ENCODE measurements at places on chromosomes 3 and 15. TPM values are rescaled to one million over a fixed set of nuclear protein-coding genes. Genes with fewer than 3 reads are reported as not detected.
A peak's percentile ranks its signal among the peaks of the same experiment; 100 is the strongest.

DNA sequence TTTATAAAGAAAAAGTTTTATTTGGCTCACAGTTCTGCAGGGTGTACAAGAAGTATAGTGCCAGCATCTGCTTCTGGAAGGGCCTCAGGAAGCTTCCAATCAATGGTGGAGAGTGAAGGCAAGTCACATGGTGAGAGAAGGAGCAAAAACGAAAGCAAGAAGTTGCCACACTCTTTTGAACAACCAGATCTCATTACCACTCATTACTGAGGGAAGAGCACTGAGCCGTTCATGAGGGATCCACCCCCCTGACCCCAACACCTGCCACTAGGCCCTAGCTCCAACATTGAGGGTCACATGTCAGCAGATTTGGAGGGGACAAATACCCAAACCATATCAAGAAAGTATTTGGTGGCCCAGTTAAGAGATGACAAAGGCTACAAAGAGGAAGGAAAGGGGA lies 239.3 kb upstream of the UBE2E1 start:
- no peak overlapping the region for H3K27ac ChIP-seq
- H3K36me3 ChIP-seq = no peaks in the 10 kb centered on the region
- DNase-seq = no peak
- no peaks in the 10 kb centered on the region for H3K4me1 ChIP-seq
- no peak overlapping the region for H3K4me3 ChIP-seq
- no peaks in the 10 kb centered on the region for H3K27me3 ChIP-seq

GRCh38 chr3:132556508-132557159 lies 40.4 kb upstream of the ACKR4 start:
- no peak for DNase-seq
- H3K27me3 ChIP-seq = no peaks in the 10 kb centered on the region
- H3K4me1 ChIP-seq = no peaks in the 10 kb centered on the region
- no peak overlapping the region for H3K4me3 ChIP-seq

The PLSCR2 gene
- 1.4 TPM for total RNA-seq

DNA sequence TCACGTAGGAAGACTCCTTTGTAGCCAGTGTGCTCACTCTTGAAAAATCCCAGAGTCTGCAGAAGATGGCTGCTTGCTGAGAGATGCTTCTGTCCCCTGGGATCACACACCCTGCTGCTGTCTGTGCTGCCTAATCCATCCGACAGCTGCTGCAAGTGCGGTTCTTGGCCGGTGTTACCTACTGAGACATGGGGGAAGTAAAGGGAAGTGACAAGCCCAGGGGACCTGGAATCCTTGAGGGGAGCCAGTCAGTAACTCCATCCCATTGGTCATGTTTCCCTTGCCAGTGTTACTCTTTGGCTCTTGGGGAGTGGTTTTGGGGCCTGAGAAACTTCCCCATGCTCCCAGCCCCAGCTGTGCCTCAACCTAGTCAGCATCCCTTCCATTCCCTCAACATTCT lies 8.3 kb upstream of the CPNE9 start:
- H3K27ac ChIP-seq = no peak overlapping the region
- H3K4me1 ChIP-seq = no peaks in the 10 kb centered on the region
- no peaks in the 10 kb centered on the region for H3K27me3 ChIP-seq
- no peak overlapping the region for H3K4me3 ChIP-seq
- DNase-seq = no peak

The CAND2 gene
- total RNA-seq = 7.1 TPM

The GRAMD1C gene
- total RNA-seq = 21.0 TPM

The COMMD2 gene
- total RNA-seq = 43.4 TPM

- DNase-seq = no peak
- no peak overlapping the region for H3K4me3 ChIP-seq
- H3K27ac ChIP-seq = no peak overlapping the region
Observed at GRCh38 chr3:34387826-34388564, 589.6 kb downstream of the PDCD6IP start.

The PLAAT1 gene
- 0.72 TPM for total RNA-seq

- H3K4me1 ChIP-seq = peaks cover 5% of the 10 kb centered on the region
- no peaks in the 10 kb centered on the region for H3K27me3 ChIP-seq
- H3K36me3 ChIP-seq = no peaks in the 10 kb centered on the region
- H3K4me3 ChIP-seq = peak overlapping the region; percentile 30
- H3K27ac ChIP-seq = no peak overlapping the region
- DNase-seq = peak; percentile 55
Observed at GRCh38 chr3:190048932-190049441, 71.7 kb downstream of the P3H2 start.

The TRPM1 gene
- total RNA-seq = not detected

GRCh38 chr15:90812958-90813265 lies 55.5 kb upstream of the FURIN start:
- DNase-seq = no peak
- H3K4me3 ChIP-seq = no peak overlapping the region
- no peak overlapping the region for H3K27ac ChIP-seq
- H3K36me3 ChIP-seq = no peaks in the 10 kb centered on the region

GRCh38 chr15:98745179-98745578 lies 96.8 kb downstream of the IGF1R start:
- H3K27me3 ChIP-seq = no peaks in the 10 kb centered on the region
- no peak overlapping the region for H3K4me3 ChIP-seq
- DNase-seq = no peak
- no peak overlapping the region for H3K27ac ChIP-seq

GRCh38 chr3:155512867-155513261 lies 219.4 kb upstream of the STRIT1 start:
- H3K27ac ChIP-seq = no peak overlapping the region
- H3K4me1 ChIP-seq = no peaks in the 10 kb centered on the region
- no peak for DNase-seq
- no peak overlapping the region for H3K4me3 ChIP-seq
- no peaks in the 10 kb centered on the region for H3K36me3 ChIP-seq

DNA sequence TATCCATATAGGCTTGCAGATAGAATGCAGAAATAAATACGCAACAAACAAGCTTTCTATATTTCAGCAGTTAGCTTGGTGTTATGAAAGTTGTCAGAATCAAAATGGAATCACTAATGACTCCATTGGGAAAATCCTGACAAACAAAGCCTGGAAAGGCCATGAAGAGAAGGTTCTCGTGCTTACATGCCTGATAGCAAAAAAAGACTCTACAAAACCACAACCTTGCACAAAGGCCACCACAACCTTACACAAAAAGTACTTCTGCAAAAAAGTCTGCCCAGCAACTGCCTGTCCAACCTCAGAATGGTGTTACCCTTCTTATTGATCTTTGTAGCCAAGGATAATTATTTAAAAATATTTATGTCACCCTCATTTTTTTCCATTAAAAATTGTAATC lies 14.4 kb upstream of the PLSCR1 start:
- DNase-seq = no peak
- no peaks in the 10 kb centered on the region for H3K4me1 ChIP-seq
- H3K36me3 ChIP-seq = no peaks in the 10 kb centered on the region
- no peak overlapping the region for H3K4me3 ChIP-seq
- no peaks in the 10 kb centered on the region for H3K27me3 ChIP-seq

DNA sequence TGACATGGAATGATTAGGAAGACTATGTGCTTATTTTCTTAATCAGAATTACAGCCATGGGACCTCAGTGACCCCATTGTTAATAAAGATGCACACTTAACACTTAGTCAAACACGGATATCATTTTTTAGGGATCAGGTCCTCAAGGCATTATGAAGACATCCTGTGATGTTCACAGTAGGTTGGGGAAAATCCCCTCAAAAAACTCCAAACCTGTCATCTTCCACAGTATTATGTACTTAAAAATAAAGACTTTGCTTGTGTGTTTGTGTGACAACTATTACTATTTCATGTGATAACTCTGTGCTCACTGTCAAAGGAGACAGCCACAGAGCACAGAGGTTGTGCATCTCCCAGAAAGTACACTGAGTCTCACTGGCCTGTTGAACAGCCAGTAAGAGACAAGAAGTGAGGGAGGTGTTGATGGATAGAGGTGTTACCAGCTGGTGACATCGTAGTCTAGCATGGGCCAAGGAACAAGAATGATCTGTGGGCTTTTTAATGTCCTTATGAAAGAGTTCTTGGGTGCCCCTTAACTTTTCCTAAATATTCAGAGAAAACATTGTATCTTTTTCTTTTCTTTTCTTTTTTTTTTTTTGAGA lies 18.0 kb downstream of the CHST2 start:
- H3K27me3 ChIP-seq = no peaks in the 10 kb centered on the region
- H3K4me3 ChIP-seq = no peak overlapping the region
- DNase-seq = no peak

The CCDC39 gene
- 0.60 TPM for total RNA-seq

DNA sequence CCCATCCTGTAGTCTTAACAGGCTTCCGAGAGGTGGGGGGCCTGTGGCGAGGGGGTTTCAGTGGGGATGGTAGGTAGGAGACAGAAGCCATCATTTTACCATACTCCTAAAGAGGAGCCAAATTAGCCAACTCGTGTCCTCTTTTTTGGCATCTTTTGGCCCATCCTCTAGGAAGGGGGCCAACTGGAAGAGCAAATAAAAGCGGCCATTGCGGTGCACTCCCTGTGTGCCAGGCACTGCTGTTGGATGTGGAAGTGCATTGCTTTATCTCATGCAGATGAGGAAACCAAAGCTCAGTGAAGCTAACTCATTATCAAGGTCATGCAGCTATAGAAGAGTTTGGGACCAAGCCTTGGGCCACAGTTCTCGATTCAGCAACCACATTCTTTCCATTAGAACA lies 6.1 kb downstream of the SEMA4B start:
- DNase-seq = no peak
- no peaks in the 10 kb centered on the region for H3K27me3 ChIP-seq
- peaks cover 4% of the 10 kb centered on the region for H3K36me3 ChIP-seq
- no peaks in the 10 kb centered on the region for H3K4me1 ChIP-seq
- no peak overlapping the region for H3K27ac ChIP-seq

DNA sequence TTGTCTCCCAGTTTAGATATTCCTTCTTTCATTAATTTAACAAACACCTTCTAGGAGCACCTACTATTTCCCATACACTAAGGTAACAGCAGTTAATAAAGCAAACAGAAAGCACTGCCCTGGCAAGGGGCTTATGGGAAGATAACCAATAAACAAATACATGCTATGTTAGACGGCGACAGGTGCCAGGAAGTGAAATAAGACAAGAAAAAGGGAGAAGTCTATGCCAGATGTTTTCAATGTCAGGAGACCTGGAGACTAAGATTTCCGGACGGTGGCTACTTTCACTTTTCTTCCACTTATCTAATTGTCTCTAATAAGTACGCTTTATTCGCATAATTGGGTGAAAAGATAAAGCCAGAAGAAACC lies 32.5 kb upstream of the ZNF445 start:
- peak overlapping the region; percentile 90 for H3K4me3 ChIP-seq
- peak; percentile 57 for DNase-seq
- H3K4me1 ChIP-seq = no peaks in the 10 kb centered on the region
- no peaks in the 10 kb centered on the region for H3K36me3 ChIP-seq
- no peaks in the 10 kb centered on the region for H3K27me3 ChIP-seq

GRCh38 chr3:52227766-52228165 lies 2.3 kb upstream of the TLR9 start:
- no peak for DNase-seq
- H3K27ac ChIP-seq = no peak overlapping the region
- no peaks in the 10 kb centered on the region for H3K4me1 ChIP-seq
- H3K27me3 ChIP-seq = no peaks in the 10 kb centered on the region
- H3K4me3 ChIP-seq = no peak overlapping the region

The KBTBD13 gene
- 0.06 TPM for total RNA-seq

- H3K4me3 ChIP-seq = no peak overlapping the region
- DNase-seq = no peak
- H3K27ac ChIP-seq = no peak overlapping the region
- peaks cover 25% of the 10 kb centered on the region for H3K4me1 ChIP-seq
Observed at GRCh38 chr15:64466408-64467141, 6.2 kb downstream of the ZNF609 start.

The ZNF35 gene
- total RNA-seq = 11.6 TPM

DNA sequence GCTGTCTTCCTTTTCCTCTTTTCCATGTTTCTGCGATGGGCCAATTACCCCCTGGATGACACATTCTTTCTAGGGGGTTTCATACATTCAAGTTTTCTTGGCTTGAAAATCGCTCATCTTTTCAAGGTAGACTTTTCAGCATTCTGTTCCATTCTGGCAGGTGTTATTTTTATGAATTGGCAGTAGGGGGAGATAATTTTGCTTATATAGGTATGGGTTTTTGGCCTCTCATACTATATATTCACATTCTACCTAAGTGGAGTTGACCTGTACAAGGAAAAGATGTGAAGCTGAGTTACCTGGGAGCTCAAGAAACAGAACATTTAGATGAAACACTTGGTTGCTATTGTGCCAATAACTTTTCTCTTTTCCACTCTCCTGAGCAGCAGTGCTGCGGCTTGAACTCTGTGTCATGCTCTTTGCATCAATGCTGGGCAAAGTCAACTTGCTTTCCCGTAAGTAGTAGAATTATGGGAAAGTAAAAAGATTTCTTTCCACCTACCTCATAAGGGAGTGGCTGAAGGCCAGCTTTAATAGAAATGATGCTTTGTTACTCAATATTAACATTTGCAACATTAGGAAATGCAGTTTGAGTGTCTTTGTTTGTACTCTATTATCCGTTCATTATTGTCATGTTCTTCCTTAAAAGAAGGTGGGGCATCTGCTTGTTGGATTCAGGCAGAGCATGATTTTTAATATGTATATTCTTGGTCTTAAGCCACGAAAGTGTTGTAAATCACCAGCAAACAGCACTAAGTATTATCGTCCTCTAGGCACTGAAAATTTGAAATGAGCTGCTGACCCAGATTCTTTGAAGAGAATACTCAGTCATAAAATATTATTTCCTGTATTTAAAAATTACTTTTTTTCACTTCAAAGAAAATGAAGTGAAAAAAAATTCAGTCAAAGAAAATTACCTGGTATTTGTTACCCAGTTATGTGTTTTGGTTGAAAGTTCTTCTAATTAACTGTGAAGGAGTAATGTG lies 27.7 kb upstream of the MFSD1 start:
- DNase-seq = peak; percentile 58
- H3K4me3 ChIP-seq = no peak overlapping the region
- H3K27me3 ChIP-seq = no peaks in the 10 kb centered on the region
- H3K27ac ChIP-seq = no peak overlapping the region

DNA sequence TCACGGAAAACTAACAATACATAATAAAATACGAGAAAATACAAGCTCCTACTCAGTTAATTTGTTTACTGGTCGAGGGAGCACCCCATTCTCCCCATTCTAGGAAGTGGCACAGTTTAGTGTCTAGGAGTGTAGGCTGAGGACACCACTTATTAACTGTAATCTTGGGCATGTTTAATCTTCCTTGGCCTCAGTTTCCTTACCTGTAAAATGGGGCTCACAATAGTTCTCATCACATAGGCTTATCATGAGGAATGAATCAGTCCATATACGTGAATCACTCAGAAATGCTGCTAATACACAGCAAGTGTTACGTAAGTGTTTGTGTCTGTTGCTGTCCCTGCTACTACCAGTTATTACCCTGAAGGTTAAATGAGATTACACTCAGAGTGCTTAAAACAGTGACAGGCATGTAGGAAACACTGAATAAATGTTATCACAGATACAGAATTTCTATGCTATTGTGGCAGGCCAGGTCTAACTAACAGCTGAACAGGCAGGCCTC lies 210.2 kb downstream of the OSBPL10 start:
- no peaks in the 10 kb centered on the region for H3K27me3 ChIP-seq
- no peak overlapping the region for H3K4me3 ChIP-seq
- H3K4me1 ChIP-seq = peaks cover 5% of the 10 kb centered on the region

GRCh38 chr3:1734494-1735122 lies 364.1 kb upstream of the CNTN4 start:
- DNase-seq = no peak
- no peaks in the 10 kb centered on the region for H3K27me3 ChIP-seq
- H3K36me3 ChIP-seq = no peaks in the 10 kb centered on the region

Data from kidney (tissue), 22 donors.